GM18507 (cell line): ENCODE measurements at places on chromosomes 16 and 17.

- no peak for DNase-seq
Measured at GRCh38 chr17:79053251-79053925, 21.2 kb upstream of the ENGASE start.

GRCh38 chr16:53159781-53160436 is 105.1 kb downstream of the CHD9 start:
- peak; percentile 7 for DNase-seq

- no peak for DNase-seq
Measured at GRCh38 chr17:50550661-50551432, 3.9 kb downstream of the SPATA20 start.

DNA sequence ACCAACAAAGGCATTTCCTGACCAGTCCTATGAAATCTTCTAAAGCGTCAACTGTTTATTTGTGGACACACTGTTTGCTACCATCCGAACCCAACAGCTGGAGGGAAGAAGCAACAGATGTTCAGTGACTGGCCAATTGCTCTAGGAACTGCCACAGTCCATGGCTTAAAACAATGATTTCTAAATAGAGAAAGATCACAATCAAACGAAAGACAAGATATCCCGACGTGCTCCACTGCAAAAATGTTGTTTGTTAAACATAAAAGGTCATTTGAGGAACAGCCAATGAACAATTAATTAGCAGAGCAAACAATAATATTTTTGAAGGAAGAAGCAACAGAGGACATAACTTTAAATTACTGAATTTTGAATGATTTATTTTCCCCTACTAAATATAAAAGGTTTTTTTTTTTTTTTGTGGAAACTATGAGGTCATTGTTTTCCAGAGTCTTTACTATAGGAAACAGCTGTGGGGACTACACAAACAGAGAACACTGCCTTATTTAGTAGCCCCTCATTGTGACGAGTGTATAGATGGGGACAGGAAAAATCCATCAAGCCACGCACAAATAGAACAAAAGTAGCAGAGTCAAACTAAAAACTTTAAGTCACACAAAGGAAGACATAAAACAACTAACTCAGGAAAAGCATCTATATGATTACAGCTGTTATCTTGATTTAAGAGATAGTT is 17.2 kb downstream of the USP31 start:
- DNase-seq, result no peak

DNA sequence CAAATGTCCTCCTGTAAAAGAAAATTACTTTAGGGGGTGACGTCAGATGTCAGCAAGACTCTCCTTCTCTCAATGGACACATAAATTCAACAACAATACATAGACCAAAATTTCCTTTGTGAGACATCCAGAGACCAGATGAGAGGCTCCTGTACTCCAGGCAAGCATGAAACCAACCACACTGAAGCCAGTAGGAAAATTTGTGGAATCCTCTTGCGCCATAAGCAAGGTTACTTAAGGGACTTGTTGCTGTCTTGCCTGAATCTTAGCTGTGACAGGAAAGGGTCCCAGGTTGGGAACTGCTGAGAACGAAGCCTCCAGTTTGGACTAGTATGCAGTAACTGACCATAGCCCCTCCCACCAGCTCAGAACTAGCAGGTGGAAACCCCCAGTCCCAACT is 56.0 kb downstream of the CEP112 start:
- DNase-seq, result no peak

GRCh38 chr16:66933776-66934137 is 445 bp downstream of the CIAO2B start:
- no peak for DNase-seq

DNA sequence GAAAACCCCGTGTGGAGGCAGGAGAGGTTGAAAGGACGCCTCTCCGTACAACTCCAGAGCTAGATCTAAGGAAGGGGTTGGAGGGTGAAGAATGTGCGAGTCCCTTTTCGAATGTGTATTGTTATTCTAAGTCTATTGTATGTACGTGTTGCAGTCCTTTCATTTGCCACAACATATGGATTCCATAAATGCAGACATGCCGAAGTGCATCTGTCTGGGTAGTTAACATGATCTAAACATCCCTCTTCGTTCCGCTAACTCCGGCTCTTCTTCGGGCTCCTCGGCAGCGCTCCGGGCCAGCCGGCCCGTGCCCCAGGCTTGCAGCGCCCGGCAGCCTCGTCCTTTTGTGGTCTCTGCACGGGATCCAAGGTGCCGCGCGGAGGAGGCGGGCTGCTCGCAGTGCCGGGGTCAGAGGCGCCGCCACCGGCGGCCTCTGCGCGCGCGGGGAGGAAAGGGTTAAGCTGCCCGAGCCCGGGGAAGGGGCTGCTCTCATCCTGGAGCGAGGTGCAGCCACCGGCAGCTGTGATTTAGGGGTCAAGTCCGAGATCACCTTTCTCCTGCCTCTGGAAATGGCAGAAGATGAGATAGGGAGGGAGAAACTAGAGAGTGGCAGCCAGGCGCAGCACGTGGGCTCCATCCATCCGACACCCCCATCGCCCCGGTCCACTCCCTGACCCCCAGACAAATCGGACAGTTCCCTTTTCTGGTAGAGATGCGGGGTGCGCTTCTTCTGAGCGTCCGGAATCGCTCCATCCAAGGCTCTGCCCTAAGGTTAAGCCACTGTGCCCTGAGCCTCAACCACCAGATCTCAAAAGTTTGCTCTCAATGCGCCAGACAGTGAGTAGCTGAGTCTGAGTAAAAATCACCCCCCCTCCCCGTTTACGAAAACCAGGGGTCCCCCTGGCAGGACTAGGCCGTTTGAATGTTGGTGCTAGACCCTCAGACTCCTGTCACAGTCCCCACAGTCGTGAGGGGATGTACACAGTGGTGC is 15.1 kb upstream of the ZFHX3 start:
- no peak for DNase-seq

DNA sequence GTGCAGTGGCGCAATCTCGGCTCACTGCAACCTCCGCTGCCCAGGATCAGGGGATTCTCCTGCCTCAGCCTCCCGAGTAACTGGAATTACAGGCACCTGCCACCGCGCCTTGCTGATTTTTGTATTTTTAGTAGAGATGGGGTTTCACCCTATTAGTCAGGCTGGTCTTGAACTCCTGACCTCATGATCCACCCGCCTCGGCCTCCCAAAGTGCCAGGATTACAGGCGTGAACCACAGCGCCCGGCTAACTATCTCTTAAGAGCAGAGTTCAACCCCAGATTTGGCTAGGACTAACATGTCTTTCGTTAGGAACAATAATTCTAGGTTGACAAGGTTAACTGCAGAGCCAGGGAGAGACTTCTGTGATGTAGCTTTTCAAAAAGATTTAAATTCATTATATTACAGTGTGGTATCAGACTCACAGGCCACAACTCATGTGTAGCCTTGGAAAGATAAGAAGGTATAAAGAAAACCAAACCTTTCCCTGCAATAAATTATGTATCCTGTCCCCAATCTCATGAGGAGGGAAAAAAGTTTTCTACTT is 4.3 kb downstream of the CHTF8 start:
- DNase-seq, result no peak

- no peak for DNase-seq
Measured at GRCh38 chr17:58534901-58535421, 20.5 kb upstream of the MTMR4 start.

GRCh38 chr17:3848229-3848835 is 2.3 kb upstream of the NCBP3 start:
- DNase-seq, result no peak
